ENCODE measurements at places on chromosomes 3 and 15.
A peak's percentile ranks its signal among the peaks of the same experiment; 100 is the strongest.

- peak; percentile 51 for DNase-seq
Observed at GRCh38 chr3:36792342-36792741, 28.0 kb upstream of the DCLK3 start.

GRCh38 chr3:14178247-14179113 lies at the start of the genes LSM3 and XPC:
LSM3 (plus strand) TSS chr3:14178817; CDS start chr3:14178861, 44 bp downstream.
XPC (minus strand) TSS chr3:14178601; CDS start chr3:14178568, 33 bp downstream.
- DNase-seq = peak; percentile 98

GRCh38 chr15:44327578-44327977 lies 39.1 kb downstream of the GOLM2 start:
- no peak for DNase-seq

DNA sequence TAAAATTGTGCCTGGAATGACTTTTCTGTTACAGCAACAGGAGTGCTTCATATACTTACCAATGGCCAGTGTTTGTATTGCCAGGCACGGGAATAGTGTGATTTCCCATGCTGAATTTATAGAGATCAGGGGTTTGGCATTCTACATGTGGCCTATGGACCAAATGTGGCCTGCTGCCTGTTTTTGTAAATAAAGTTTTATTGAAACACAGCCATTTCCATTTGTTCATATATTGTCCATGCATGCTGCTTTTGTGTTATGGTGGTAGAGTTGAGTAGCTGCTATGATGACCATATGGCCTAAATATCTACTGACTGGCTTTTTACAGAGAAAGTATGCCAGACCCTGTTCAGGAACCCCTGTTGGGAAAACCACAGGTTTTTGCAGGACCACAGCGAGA lies 55.6 kb downstream of the SLCO3A1 start:
- DNase-seq = no peak

DNA sequence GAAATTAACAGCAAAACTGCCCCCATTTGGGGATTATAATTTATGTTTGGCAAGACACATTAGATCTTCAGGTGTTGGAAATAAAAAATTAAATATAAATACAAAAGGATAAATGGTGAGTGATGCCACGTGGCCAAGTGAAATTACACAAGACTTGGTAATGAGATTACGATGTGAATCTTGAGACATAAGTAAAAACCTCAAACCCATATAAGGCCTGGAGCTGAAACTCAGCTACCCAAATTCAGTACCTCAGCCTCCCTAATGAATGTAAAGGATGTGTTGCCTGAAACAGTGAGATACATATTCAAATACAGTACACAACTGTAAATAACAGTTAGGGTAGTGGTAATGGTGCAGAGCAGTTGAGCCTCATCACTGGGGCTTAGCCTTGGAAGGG lies 1146.6 kb downstream of the OTOL1 start:
- DNase-seq = no peak

DNA sequence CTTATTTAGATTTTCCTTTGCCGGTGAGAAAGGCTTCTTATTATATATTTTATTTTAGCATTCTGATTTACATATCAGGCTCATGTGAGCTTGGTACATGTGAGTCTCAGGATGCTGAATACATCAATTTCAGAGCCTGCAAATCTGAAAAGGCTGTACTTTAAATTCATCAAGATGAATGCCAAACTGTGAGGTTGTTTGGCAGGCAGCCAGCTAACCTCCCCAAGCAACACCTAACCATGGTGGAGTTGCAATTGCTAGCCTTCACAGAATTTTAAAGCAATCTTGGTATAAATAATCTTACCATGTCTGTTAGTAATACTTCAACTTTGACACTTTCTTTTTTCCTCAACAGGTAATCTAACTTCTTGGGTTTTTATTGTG lies 252.5 kb downstream of the CDIN1 start:
- DNase-seq = peak; percentile 8

GRCh38 chr3:123536153-123536895 lies 48.5 kb downstream of the HACD2 start:
- DNase-seq = no peak

- DNase-seq = no peak
Observed at GRCh38 chr3:50602595-50603191, 8.9 kb downstream of the CISH start.

DNA sequence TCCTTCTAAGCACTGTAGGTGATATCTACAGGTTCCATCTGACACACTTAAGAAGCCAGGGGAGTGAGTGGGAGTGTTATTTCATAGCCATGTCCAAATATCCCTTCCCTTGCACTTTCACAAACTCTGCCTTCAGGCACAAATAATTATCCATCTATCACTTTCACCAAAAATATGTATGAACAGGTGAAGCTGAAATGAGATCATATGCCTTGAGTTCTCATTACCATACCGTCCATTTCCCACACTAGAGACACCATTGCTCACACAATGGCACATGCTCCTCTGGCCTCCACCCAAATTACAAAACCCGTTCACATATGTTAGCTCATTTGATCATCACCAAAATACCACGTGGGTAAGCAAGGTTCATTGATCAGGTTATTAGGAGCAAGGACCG lies 151.9 kb upstream of the BNIP2 start:
- DNase-seq = no peak

GRCh38 chr15:52113708-52114107 lies 1.1 kb upstream of the BCL2L10 start:
- DNase-seq = no peak

DNA sequence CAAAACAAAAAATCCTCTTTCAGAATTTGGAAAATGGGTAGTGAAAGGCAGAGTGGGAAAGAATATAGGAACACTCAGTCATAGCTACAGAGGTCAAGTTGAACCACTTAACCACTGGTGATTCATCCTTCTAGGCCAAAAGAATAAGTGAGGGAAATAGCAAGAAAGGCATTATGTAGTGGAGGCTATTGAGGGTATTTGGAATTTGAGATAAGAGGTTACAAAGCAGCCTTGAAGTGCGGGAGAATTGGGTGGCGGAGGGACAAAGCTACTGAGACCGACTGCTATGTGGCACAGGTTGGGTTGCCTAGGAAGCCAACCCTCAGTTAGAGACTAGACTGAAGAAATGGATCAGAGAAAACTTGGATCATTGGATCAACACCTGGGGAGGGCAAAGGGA lies 109.5 kb downstream of the SYNPR start:
- DNase-seq = no peak

- no peak for DNase-seq
Observed at GRCh38 chr15:72916897-72917296, 133.3 kb upstream of the ADPGK start.

DNA sequence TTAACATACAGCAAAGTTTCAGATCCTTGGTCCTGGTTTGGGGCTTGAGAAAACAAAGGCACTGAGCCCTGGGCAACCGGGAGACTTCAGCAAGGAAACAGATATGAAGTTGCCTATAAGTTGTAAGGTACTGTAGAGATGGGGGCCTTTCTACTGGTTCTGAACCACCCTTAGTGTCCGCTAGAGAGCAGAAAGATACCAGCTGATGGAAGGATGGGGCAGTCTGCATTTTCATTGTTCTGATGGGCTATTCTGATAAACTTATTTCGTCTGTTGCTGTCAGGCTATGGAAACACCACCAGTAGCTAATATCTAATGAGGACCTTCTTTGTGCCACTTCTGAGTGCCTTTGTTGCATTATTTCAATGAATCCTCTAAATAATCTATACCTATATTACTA lies 38.7 kb downstream of the FGD5 start:
- peak; percentile 60 for DNase-seq

GRCh38 chr3:39000008-39000450 lies 51.7 kb downstream of the SCN11A start:
- peak; percentile 59 for DNase-seq

GRCh38 chr15:76336254-76337058 lies at the start of gene ISL2:
ISL2 (plus strand) TSS chr15:76336773; CDS start chr15:76336884, 111 bp downstream.
- DNase-seq = peak; percentile 98

GRCh38 chr15:31801152-31801551 lies 229.2 kb upstream of the CHRNA7 start:
- DNase-seq = no peak

GRCh38 chr3:138047596-138048158 lies 37.7 kb downstream of the CLDN18 start:
- DNase-seq = no peak

GRCh38 chr3:149468504-149469212 lies 5.8 kb upstream of the TM4SF4 start:
- DNase-seq = no peak

Data from RPMI8226 (cell line).